Right renal cortex interstitium (tissue), 3 donors: ENCODE measurements at places on chromosomes 5 and 9. TPM values are rescaled to one million over a fixed set of nuclear protein-coding genes. Genes with fewer than 3 reads are reported as not detected.
A peak's percentile ranks its signal among the peaks of the same experiment; 100 is the strongest.

DNA sequence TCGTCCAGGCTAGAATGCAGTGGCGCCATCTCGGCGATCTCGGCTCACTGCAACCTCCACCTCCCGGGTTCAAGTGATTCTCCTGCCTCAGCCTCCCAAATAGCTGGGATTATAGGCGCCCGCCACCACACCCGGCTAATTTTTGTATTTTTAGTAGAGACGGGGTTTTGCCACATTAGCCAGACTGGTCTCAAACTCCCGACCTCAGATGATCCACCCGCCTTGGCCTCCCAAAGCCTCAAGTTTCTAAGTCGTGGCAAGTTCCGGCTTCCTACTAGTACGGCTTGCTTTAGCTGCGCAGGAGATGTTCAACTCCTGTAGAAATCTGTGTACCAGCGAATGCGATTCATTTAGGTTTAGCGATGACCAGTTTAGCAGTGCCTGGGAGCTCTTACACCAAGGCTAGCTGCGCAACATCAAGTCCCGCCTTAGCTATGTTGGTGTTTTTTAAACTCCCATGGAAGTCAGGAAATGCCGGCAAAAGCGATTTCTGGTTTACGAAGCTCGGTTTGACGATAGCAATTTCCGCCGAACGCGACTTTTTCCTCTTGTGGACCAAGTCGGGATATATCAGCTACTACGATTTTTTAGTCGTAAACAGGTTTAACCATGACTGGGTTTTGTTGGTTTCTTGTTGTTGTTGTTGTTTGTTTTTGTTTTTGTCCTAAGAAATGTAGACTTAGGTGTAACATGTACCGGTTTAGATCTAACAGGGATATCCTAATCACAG lies 46.4 kb downstream of the ANXA2R start:
- no peak for DNase-seq

ARID3C gene
- polyA plus RNA-seq = 0.21 TPM

RNF183 gene
- 5.8 TPM for polyA plus RNA-seq

B4GALT7 gene
- polyA plus RNA-seq = 19.3 TPM

- no peak for DNase-seq
These were observed 30.1 kb downstream of the PPARGC1B start for GRCh38 chr5:149759986-149760853.

- no peak for DNase-seq
These were observed 12.9 kb downstream of the MINAR2 start for GRCh38 chr5:129760636-129761325.

PTPRD gene
- 109 TPM for polyA plus RNA-seq

- no peak for DNase-seq
These were observed 920 bp downstream of the LPCAT1 start for GRCh38 chr5:1522601-1523479.

DNA sequence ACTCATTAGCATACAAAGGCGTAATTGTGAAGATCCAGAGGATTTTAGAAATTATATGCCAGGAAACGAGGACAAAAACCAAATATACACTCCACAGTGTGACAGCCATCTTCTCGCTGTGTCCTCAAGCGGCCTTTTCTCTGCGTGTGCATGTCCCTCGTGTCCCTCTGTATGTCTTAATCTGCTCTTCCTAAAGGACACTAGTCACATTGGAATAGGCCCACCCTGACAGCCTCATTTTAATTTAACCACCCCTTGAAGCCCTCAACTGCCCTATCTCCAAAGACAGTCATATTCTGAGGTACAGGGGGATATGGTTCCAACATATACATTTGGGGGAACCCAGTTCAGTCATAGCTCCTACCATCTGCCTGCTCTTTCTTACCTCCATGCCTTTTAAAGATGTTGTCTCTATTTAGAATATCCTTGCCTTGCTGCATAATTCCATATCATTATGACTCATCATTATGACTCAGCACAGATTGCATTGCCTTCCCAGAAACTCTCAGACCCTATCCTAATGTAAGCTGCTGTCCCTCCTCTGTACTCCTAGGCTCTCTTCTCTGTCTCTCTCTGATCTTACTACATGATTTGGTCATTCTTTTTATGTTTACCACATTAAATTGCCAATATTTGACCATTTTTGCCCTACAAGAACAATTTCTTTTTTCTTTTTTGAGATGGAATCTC lies 210.9 kb downstream of the AOPEP start:
- no peak for DNase-seq

DNA sequence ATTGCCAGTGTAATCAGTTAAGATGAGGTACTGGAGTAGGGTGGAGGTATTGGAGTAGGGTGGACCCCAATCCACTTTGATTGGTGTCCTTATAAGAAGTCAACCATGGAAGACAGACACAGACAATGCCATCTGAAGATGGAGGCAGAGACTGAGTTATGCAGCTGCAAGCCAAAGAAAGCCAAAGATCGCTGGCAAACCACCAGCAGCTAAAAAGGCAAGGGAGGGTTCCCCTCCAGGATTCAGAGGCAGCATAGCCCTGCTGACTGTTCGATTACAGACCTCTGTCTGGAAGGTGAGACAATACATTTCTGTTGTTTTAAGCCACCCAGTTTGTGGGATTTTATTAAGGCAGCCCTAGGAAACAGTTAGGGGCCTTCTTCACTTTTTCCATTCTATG lies 30.5 kb upstream of the CKMT2 start:
- DNase-seq = no peak

- no peak for DNase-seq
These were observed 582.2 kb downstream of the CETN3 start for GRCh38 chr5:89827359-89827758.

SLC34A1 gene
- polyA plus RNA-seq = 118 TPM

DNA sequence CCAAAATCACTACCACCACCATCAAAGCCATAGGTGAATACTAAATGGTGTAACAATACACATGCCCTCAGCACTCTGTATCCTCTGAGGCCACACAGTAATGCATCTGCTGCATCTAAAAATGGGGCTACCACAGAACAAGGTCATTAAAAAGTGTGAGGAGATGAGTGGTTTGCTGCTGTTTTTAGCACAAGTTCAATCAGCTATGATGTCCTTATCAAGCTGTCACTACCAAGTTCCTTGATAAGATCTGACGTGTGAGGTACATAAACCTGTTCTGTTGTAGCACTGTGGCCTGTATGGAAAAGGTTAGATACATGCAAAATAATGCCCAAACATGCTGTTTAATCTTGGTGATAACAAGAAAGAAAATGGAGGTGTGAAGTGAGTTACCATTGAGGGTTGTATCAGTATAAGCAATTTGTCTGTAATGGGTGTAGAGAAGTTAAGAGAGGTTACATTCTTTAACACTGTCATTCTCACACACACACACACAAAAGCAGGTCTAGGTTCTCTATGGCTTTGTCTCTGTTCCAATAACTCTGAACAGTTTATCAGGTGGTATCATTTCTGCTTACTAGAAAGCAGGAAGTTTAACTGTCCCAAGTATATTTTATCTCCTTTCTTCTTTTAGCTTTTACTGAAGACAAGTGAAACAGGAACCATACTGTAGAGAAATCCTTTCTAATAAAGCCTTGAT lies 252.9 kb downstream of the CWC27 start:
- no peak for DNase-seq

CDKN2B gene
- polyA plus RNA-seq = 0.19 TPM

STPG3 gene
- polyA plus RNA-seq = 1.6 TPM

GRCh38 chr5:383621-384020 lies 59.4 kb upstream of the EXOC3 start:
- no peak for DNase-seq

DNA sequence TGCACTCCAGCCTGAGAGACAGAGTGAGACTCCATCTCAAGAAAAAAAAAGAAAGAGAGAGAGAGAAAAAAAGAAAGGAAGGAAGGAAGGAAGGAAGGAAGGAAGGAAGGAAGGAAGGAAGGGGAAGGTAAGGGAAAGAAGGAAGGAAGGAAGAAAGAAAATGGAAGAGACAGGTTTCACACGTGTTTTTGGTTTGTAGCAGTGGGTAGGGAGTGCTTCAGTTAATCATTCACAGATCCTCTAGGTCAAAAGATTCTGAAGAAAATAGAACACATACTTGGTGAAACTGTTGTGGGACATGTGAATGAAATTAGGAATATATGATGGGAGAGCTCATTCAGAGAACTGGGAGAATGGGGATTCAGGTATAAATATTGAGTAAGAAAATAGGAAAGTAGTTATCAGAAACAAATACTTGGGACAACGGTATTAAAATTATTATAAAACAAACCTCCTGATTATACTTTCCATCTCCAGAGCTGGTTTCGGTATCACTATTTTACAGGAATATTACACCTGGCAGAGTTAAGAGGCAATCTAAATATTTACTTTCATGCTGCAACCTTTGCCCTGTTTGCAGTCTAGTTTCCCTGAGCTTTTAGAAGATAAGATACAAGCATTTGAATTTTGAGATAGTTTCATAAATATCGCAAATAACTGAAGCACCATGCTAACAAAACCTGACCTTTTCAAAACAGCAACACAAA lies 37.2 kb downstream of the MARVELD2 start:
- DNase-seq = no peak

- DNase-seq = no peak
These were observed 800.9 kb downstream of the CDH9 start for GRCh38 chr5:26237489-26237888.

FBLL1 gene
- polyA plus RNA-seq = 0.81 TPM

PTGDS gene
- 29.3 TPM for polyA plus RNA-seq

DNA sequence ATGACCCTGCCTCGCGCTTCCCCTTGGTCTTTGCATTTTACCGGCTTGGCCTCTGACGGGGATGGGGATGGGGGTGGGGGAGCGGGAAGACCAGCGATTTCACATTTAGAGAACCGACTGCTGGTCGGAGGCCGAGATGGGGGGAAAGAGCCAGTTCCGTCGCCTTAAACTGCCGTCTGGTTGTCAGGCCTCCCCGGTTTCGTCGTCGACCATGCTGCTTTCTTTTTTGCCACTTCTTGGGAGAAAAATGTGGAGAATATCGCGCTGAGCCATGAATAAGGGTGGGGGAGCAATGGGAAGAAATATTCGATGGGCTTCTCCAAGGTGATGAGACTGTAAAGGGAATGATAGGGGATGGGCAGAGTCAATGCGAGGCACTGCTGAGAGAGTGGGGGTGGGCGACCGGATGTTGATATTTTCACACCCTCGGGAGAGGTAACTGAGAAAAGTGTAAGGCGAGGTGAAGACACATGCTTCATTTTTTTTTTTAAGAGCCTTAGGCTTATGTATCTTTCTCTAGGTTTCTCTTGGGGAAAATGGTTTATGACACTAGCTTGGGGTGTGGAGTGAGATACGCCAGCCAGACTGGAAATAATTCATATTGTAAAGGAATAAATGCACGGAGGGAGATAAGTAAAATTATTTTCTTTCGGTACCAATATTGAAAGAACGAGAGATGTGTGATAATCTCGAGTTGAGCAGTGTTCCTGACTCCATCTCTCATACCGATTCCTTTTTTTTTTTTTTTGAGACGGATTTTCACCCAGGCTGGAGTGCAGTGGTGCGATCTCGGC lies 1.1 kb downstream of the KIF2A start:
- DNase-seq = peak; percentile 38

- no peak for DNase-seq
These were observed 97.7 kb upstream of the PRRC1 start for GRCh38 chr5:127419683-127420257.

DNA sequence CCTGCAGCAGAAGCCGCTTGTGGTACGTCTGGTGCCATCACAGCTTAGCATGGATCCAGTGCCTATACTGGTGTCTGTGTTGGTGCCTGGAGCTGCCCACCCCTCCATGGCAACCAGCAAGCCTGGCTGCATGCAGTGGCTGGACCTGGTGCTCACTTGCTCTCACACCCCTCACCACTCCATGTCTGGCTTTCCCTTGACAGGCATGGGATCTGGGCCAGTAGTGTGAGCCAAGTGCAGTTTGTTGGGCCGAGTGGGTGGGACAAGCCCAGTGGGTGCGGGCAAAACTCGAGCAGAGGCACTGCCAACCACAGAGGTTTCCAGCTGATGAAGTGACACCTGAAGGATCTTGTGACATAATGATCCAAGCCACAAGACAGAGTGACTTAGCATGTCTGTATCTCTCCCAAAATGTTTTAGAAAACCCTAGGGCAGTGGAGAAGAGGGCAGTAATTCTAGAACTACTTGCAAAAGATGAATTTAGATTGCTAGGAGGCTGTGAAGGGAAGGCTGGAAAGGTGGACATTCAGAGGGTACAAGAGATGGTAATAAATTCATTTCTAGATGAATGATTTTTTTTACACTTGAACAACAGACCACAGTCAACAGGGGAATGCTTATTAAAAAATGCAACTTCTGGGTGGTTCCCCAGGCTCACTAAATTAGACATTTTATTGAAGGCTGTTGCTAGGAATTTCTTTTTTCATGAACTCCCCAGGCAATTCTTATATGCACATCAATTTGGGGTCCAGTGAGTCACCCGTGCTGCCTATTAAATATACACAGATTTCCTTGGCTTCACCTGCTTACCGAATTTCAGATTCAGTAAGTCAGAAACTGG lies 660.3 kb downstream of the TLR4 start:
- no peak for DNase-seq

- DNase-seq = no peak
These were observed 34.5 kb upstream of the GLIS3 start for GRCh38 chr9:4334410-4334813.

PROB1 gene
- polyA plus RNA-seq = 2.0 TPM

DNA sequence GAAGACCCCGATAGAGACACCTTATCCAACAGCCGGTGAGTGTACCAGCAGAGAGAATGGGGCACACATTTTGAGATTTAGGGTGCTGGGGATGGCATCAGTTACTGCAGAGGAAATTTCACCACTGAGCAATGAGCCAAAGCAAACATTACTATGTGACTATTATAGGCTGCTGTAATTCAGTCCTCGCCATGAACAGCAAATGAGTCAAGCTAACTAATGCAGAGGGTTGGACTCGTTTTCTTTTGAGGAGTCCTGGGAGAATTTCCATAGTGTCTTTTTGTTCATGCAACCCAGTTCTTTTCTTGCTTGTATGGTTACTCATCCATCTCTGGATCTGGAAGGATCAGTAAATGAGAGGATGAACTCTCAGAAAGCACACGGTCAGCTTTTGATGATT lies 323.8 kb downstream of the PSAT1 start:
- no peak for DNase-seq

NMUR2 gene
- 0.13 TPM for polyA plus RNA-seq

GRCh38 chr5:66354422-66354821 lies 210.3 kb downstream of the SREK1 start:
- no peak for DNase-seq

GRCh38 chr5:92605591-92605990 lies 975.4 kb downstream of the NR2F1-AS1 start:
- DNase-seq = no peak

CARTPT gene
- not detected for polyA plus RNA-seq

GRCh38 chr5:4373051-4373820 lies 766.9 kb upstream of the ADAMTS16 start:
- DNase-seq = no peak

PRDM9 gene
- not detected for polyA plus RNA-seq

DNA sequence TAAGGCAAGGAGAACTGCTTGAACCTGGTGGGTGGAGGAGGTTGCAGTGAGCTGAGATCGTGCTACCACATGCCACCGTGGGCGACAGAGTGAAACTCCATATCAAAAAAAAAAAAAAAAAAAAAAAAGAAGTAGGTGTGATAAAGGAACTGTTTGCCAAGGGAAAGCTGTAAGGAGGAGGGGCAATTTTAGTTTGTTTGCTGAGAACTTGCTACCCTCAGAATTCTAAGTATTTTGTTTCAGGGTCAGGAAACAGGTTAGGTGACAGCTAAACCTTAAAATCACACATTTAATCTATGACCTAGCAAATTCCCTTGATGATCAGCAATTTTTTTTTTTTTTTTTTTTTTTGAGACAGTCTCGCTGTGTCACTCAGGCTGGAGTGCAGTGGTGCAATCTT lies 7.2 kb upstream of the ARRDC3 start:
- no peak for DNase-seq
